ENCODE measurements at places on chromosomes 5 and 9.
A peak's percentile ranks its signal among the peaks of the same experiment; 100 is the strongest.

GRCh38 chr9:38761339-38761738, 41.4 kb upstream of the FAM240B start:
- no peak for DNase-seq

DNA sequence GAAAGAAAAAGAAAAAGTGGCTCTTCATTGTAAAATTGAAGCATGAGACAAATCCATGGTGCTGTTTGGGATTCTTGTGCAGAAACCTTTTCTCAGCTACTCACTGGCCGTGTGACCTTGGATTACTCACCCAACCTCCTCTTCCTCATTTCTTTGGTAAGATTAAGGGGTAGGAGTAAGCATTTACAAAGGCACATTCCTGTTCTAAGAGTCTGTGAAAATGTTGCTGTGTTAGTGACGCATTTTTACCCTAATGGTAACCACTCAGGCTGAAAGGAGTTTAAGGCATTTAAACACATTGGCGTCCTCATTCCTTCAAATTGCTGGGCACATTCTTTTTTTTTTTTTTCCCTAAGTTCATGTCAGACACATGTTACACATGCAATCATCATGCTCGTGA, 4.3 kb downstream of the RAI14 start:
- DNase-seq, result no peak

GRCh38 chr9:81427870-81428269, 261.5 kb downstream of the TLE1 start:
- DNase-seq, result no peak

GRCh38 chr9:92723801-92724323, 40.8 kb downstream of the BICD2 start:
- DNase-seq, result no peak

- no peak for DNase-seq
Observed at GRCh38 chr5:15827741-15828140, 327.8 kb downstream of the FBXL7 start.

GRCh38 chr9:13480693-13481092, 201.2 kb upstream of the MPDZ start:
- DNase-seq, result no peak

DNA sequence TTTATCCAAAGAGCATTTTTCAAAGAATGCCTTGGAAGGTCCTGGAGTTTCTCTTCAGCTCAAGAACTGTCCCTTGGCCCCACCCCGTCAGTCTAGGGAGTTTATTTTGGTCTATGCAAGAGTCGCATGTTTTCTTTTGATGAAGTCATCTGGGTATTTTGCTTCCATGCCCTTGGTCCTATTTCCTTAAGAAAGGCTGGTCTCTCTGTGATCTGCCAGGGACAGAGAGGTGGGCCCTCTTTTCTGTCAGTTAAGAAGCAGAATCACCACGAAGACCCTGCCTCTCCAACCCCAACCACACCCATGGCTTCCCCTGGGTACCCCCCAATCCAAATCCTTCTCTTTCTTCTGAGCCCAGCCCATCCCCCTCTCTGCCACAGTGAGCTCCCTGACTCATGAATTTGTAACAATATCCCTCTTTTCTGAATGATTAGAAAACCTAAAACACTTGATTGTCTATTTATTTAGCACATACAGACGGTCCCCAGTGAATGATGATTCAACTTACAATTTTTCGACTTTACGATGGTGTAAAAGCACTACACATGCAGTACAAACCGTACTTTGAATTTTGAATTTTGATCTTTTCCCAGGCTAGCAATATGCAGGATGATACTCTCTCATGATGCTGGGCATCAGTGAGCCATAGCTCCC, 163.5 kb upstream of the ADRA1B start:
- no peak for DNase-seq

- DNase-seq, result no peak
Observed at GRCh38 chr9:133845440-133845839, 107.3 kb upstream of the SARDH start.

GRCh38 chr5:136724161-136724560, 358.8 kb upstream of the TRPC7 start:
- no peak for DNase-seq

DNA sequence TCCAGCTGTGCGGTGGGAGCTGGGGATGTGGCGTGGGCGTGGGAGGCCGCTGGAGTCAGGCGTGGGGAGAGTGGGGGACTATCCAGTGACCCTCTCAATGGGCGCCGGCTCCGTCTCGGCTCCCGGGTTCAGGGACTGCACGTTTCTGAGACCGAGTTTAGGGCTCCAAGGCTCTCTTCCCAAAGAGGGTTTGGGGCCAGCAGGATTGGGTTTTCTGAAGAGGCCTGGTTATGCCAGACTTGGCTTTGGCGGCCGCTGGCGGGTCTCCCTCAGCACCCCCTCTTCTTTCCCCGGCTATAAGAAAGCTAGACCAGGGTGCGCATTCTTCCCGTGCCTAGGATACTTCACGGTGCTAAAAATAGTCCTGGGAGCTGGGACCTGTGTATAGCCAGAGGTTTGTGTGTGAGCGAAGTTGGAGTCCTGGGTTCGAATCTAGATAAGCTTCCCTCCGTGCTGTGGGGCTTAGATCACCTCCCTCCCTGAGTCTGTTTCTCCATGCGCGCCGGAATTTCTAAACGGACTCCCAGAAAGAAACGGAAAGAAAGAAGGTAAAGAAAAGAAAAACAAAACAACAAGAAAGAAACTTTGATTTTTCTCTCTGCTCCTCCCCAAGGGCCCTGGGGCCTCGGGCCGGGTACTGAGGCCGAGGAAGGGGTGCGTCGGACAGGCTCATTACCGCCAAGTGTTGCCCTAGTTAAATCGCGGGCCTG, 5.0 kb downstream of the HAND1 start:
- no peak for DNase-seq

GRCh38 chr5:77210964-77211690, 647 bp downstream of the PDE8B start:
- DNase-seq, result no peak

- DNase-seq, result no peak
Observed at GRCh38 chr9:121584421-121584820, 67.0 kb upstream of the DAB2IP start.

DNA sequence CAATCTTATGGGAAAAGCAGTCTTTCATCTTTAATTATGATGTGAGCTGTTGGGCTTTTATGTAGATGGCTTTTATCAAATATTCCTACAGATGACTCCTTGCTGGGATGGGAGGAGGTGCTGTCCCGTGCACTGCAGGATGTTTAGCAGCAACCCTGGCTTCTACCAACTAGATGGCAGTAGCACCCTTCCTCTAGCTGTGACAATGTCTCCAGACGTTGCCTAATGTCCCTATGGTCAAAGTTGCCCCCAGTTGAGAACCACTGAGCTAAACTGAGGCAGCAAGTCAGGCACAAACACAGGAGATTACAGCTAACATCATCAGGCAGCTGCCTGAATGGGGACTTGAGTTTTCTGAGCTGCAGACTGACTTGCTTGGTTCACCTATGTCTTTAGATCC, 401.9 kb upstream of the PDE4D start:
- DNase-seq, result no peak

GRCh38 chr5:62199792-62200716, 106.0 kb upstream of the KIF2A start:
- DNase-seq, result no peak

DNA sequence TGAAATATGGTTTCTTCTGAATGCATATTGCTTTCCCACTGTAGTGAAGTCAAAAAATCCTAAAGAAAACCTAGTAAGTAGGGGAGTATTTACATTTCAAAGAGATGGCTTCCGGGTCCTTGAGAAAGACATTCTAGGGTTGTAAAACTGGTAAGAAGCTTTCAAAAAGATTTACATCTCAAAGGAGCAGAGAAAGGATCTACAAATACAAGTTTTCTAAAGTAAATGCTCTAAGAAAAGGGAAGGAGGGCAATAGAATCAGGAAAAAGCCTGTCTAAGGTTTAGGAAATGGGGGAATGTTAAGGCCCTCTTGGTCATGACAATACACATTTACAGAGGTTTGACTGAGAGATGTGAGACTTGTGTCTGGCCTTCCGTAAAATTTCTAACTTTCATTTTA, 16.7 kb upstream of the TRPC7 start:
- no peak for DNase-seq

DNA sequence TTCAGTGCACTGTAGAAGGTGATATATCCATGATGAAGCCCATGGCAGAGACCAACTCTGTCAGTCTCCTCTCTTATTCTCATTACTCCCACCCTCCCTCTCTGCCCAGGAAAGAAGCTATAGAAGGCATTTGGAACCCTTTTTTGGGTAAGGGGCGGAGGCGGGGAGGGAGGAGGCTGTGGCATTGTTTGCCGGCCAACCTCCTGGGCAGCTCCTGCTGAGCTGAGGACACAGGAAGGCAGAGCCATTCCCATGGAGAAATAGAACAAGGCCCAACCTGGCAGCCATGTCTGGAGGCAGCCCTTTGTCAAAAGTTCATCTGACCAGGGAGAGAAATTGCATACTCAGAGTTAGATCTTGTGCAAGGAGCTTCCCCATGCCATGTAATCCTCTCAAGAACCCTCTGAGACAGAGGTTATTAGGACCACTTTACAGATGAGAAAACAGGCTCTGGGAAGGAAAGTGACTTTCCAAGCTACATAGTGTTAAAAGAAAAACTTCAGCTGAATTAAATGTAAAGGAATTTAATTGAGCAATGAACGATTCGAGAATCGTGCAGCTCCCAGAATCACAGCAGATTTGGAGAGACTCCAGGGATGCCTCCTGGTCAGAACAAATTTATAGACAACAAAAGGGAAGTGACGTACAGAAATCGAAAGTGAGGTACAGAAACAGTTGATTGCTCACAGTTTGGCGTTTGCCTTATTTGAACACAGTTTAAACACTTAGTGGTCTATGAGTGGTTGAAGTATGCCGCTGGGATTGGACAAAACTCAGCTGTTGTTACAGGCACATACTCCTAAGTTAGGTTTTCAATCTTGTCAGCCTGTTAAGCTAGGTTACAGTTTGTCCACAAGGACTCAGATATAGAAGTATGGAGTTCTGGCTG, 158.6 kb downstream of the MELK start:
- no peak for DNase-seq

- no peak for DNase-seq
Observed at GRCh38 chr5:10995891-10996290, 234.9 kb upstream of the DAP start.

- DNase-seq, result no peak
Observed at GRCh38 chr5:59786334-59786805, 107.2 kb downstream of the PDE4D start.

- peak; percentile 90 for DNase-seq
Observed at GRCh38 chr5:73214996-73215395, 42.0 kb downstream of the TMEM174 start.

DNA sequence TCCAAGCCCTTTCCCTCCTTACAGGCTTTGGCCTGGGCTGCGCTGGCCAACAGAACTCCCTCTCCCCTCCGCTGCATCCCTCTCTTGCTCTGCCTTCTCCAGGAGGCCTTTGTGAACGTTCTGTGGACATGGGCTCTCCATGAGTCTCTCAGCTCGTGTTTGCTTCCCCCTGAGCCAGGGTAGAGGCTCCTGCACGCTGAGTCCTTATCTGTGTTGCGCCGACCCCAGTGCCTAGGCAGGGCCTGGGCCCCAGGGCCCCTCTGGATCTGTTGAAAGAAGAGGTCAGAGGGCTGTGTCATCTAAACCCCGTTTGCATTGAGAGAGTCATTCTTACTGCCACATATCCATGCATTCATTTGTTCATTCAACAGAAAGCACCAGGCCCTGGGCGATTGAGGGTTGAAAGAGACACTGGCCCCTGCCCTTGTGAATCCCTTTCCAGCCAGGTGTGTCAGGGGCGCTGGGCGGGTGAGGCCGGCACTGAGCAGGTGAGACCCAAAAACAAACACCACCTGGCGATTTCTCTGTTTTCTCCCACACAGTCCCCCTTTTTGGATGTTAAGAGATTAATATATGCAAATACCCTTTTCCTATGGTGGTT, 111.2 kb upstream of the IER5L start:
- DNase-seq, result no peak
